AG09309 (cell line): ENCODE measurements at places on chromosomes 13 and 19.

DNA sequence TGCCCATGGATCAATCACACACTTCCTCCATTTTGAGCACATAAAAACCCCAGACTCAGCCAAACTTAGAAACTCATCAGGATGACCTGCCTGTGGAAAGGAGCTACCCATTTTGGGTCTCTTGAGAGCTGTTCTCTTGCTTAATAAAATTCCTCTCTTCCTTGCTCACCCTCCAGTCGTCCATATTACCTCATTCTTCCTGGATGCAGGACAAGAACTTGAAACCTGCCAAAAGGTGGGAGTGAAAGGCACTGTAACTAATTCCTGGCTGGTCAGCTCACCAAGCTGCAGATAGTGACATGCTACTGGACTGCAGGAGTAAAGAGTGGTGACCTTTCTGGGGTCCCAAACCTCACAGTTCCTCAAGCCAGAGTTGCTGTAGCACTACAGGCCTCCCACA lies 20.2 kb downstream of the LIG4 start:
- no peak for DNase-seq

GRCh38 chr13:23695711-23696464 lies 125.7 kb downstream of the TNFRSF19 start:
- DNase-seq = no peak

- DNase-seq = peak; percentile 14
Measured at GRCh38 chr13:90447734-90448101, 899.8 kb upstream of the MIR17HG start.

GRCh38 chr13:94192431-94192975 lies 287.0 kb downstream of the DCT start:
- DNase-seq = no peak

DNA sequence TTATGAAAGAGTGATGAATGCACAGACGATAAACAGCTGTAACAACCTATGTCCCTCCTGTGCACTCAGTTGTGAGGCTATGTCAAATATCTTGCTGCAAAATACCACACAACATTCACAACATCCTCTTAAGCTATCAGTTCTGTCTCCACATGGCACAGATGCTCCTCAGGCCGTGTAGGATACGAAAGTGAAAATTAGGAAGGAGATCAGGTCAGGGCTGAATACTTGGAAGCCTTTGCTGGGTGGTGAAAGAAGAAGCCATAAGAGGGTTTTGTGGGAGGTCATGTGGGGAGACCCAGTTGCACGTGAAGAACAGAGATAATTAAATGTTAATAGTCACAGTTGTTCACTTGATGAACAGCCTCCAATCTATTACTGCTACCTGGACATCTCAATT lies 58.9 kb downstream of the RXFP2 start:
- no peak for DNase-seq

GRCh38 chr13:28704282-28704681 lies 14.5 kb downstream of the SLC46A3 start:
- no peak for DNase-seq

DNA sequence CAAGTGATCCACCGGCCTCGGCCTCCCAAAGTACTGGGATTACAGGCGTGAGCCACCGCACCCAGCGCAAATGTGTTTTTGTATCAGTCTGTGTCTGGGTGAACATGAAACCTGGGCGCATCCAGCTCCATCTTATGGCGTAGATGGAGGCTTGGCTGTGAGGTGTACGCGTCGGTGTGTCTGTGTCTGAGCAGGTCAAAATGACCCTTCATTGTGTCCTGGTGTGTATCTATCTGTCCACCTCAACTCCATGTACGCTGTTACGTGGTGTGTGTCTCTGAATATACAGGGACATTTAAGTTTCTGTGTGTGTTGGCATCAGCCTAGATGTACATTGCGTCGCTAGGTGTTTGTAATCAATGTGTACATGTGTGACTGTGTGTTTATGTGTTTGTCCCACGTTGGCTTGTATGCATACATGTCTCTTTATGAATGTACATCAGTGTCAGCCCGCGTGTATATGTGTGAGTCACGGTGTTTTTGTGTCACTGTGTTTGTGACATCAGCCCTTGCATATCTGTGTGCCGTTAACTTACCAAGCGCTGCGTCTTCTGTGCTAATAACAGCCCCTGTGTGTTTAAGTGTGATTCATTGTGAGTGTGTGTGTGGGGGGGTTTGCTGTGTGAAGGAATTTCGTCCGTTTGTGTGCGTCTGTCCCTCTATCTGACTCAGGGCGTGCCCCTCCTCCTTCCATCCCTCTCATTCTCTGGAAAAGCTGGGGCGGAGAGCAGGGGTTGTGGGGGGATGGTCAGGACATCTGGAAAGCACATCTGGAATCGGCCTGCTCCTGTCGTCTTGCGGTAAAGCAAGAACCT lies 6.4 kb downstream of the AXL start:
- DNase-seq = peak; percentile 99

DNA sequence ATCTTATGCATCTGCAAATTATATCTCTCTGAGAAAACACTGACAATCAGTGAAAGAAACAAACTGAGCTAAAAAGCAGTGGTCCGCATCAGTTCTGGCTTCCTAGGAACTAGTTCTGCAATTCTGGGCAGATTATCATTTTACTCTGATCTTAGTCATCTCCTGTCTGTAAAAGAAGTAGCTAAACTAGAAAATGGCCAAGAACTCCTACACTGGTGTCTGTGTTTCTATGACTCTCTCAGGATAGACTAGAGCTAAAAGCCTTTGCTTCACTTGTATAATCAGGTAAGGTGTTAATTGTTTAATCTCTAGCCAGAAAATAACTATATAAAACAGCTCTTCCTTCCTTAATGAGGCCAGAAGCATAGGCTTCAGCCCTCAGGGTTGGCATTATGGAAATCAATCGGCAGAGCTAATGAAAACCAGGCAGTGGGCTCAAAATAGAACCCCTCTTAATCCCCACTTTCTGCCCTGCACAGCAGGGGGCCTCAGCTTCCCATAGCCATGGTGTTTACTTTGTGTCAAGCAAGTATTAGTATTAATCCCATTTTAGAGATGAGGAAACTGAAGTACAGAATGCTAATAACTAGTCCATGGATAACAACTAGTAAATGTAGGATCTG lies 459.2 kb downstream of the FGF14 start:
- no peak for DNase-seq

GRCh38 chr13:48741377-48741776 lies 87.6 kb downstream of the CYSLTR2 start:
- no peak for DNase-seq

GRCh38 chr19:1098177-1099051 lies 3.2 kb upstream of the POLR2E start:
- DNase-seq = no peak

DNA sequence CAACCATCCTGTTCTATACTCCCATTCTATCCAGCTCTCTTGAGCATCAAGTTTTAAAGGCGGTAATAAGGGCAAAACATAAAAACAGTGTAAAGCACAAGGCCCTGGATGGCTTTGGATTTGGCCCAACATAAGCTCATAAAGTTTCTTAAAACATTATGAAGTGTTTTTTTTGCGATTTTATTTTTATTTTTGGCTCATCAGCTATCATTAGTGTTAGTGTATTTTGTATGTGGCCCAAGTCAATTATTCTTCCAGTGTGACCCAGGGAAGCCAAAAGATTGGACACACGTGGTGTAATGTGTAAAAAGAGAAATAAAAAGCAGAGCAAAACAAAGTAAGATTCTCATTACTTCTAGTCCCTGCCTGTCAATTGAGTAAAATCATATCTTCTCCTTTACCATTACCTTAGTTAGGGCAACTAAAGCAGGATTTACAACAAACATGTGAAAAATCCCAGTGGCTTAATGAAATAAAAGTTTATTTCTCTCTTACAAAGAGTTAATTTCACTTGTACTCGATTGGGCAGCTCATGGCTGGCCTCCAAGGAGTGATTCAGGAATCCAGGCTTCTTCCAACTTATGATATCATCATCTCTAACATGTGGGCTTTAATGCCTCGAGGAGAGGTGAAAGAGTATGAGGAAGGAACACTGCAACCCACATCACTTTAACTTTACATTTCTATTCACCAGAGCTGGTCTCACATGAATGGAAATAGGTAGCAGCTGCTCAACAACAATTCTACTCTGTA lies 725.2 kb upstream of the SLITRK1 start:
- peak; percentile 46 for DNase-seq

GRCh38 chr13:32124743-32125142 lies 93.2 kb downstream of the FRY start:
- DNase-seq = no peak

DNA sequence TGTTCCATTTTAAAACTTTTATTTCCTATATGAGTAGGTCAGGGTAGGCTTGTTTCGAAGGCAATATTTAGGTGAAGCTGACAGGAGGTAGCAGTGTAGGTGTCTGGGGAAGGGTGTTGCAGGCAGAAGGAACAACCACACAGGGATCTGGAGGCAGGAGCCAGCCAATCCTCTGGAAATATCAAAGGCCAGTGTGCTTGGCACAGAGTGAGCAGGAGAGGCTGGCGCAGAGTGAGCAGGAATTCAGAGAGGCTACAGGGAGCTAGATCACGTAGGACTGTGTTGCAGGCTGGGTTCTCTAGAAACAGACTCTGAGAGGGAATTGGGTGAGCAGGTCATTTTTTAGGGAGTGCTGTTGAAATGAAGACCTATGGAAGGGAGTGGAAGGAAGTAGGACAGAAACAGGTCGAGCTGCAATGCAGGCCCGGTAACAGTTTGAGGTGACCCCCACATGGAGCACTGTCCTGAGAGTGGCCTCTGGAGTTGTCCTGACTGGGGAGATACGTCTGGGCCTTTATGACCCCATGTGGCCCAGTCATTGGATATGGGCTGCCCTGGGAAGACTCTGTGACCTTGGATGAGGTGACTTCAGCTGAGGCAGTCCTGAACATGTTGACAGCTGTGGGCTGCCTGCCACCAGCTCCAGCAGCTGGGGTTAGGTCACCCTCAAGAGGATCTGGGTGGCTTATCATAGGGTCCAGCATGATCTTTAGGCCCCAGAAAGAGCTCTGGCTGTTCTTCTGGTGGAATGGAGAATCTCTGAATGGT lies 51.7 kb downstream of the ERCC5 start:
- no peak for DNase-seq

- no peak for DNase-seq
Measured at GRCh38 chr13:41401366-41401765, 56.0 kb upstream of the RGCC start.

GRCh38 chr13:94706843-94707399 lies 5.4 kb downstream of the SOX21 start:
- no peak for DNase-seq

DNA sequence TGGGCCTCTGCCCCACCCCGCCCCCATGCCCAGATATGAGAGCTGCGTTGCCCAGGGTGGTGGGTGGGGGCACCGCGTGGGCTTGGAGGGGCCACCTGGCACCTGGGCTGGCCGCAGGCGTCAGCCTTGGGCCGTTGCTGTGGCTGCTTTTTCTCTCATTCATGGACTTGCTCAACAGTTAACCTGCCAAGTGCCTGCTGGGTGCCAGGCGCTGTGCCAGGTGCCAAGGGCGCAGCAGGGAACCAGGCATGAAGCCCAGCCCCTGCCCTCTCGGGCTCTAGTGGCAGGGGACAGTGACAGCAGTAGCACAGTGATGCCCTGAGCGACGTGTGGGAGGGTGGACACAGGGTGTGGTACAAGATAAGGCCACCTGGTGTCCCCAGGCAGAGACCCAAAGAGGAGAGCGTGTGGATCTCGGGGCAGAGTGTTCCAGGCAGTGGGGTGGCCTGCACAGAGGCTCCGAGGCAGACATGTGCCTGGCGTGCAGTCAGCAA lies 28.1 kb downstream of the DHX34 start:
- DNase-seq = no peak

DNA sequence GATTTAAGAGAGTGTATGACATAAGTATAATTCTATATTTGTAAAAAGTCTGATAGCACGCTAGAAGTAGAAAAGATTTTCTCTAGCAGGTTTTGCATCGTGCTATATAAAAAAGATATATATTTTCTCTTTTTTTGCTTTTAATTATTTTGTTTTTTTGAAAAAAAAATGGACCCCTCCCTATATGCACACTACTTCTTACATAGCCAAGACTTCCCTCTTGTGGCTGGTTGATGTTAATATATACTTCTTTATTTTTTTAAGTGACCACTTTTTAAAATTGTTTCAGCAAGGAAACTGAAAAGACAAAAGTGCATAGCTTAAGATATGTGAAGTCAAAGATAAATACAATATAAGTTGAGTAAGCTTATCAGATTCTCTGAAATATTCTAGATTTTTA lies 1202.8 kb downstream of the DIAPH3 start:
- DNase-seq = no peak

GRCh38 chr13:111492341-111492950 lies 172.0 kb downstream of the TEX29 start:
- DNase-seq = no peak

DNA sequence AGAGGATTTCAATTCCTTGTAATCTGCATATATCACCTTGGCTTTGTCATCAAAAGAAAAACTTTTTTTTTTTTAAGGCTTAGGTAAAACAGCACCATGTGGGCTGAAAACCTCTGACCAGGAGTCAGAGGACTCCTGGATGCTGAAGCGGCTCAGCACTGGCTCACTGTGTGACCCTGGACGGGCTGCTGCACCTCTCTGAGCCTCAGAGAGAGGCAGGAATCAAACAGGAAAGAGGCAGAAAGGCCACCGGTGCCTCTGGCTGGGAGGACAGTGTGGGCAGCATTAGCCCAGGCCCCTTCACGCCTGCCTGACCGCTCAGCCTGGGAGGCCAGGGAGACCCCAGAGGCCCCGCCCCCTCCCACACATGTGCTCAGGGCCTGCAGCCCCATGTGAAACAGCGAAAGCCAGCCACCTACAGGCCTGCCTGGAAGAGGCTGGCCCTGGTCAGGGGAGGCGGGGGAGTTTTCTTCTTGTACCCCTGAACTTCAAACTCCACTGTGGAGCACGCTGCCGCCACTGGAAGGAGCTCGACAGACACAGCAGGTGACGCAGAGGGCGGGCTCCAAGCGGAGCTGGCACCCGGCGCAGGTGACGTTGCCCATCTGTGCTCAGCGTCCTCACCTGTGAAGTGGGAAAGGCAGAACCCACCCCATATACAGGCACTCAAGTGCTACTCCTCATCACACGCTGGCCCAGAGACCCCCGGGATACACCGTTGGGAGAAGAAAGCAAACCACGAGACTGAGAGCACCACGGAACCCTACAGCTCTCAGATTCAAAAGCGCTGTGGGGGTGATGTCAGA lies 39.7 kb downstream of the MLLT1 start:
- no peak for DNase-seq

GRCh38 chr13:103866048-103866447 lies 799.8 kb upstream of the SLC10A2 start:
- no peak for DNase-seq

DNA sequence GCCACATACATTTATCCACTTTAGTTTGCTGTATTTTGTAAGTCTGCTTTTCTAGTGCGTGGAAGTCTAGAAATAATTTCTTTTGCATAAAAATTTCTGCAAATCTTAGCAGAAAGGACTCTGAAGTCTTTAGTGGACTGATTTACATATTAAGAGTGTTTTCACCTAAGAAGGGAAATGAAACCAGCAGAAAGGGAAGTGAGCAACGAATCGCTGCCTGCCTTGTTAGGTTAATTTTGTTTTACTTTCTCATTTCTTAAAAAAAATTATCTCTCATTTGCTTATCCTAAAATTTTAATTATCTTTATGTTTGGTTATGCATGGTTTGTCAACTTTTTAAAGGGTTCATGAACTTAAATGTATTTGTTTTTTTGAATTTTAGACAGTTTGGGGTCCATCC lies 767 bp upstream of the GPR18 start:
- DNase-seq = no peak

- DNase-seq = no peak
Measured at GRCh38 chr13:106774621-106775020, 206.7 kb upstream of the ARGLU1 start.
